NK-92 treated with Interleukin-12 subunit alpha and Interleukin-12 subunit beta, amount 100 ng/mL, for 24 hours (cell line): ENCODE measurements at places on chromosomes 6 and 20.

- no peak for DNase-seq
Observed at GRCh38 chr20:40510622-40511021, 178.4 kb downstream of the MAFB start.

GRCh38 chr6:149046822-149047246, 270.7 kb upstream of the TAB2 start:
- no peak for DNase-seq

- no peak for DNase-seq
Observed at GRCh38 chr6:129606664-129607063, 103.3 kb downstream of the ARHGAP18 start.

- DNase-seq: no peak
Observed at GRCh38 chr6:111610548-111611172, 5.0 kb upstream of the TRAF3IP2 start.

DNA sequence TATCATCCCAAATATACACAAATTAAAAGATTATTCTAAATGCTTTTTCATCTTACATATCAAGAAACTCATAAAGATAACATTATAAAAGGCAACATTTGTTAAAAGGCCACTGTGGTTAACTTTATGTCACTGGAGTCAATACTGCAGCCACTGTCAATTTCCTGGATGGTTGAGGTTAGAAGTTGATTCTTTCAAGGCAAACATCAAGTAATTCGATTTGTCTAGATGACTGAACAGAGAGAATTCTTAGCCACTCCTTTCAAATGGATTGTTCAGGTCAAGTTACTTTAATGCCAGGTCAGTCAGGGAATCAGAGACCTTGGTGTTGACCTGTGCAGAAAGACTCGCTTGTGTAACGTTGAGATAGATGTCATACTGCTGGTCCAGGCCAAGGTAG, 44.4 kb upstream of the SIM1 start:
- DNase-seq: no peak

- no peak for DNase-seq
Observed at GRCh38 chr6:138970856-138971425, 17.1 kb downstream of the REPS1 start.

DNA sequence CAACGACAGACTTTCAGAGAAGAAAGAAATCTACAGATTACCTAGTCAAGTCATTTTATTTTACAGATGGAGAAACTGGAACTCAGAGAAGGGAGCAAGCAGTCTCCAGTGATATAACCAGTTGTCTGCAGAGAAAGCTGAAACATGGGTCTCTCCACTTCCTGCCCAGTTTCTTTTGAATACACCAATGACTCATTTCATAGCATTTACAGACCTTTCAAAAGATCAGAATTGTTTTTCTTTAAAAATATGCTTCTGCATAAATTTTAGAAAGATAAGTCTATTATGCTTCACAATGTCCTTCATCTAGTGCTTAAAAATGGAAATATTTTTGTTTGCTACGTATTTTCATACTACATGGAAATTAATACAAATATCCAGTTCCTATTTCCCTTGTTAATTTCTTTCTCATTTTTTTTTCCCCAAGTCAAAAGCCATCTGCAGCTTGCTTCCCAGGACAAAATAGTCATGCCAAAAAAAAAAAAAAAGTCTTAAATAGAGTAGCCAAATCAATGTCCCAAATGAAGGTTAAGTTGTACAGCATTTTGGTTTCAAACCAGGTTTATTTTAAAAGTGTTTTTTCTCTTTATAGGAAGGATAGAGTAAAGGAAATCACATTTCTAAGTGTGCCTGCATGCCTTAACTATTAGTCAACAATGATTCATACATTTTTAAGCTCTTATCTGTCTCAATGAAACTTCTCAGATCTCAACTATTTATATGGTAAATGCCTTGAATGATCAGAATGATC, 36.9 kb downstream of the ARHGAP18 start:
- DNase-seq: no peak

DNA sequence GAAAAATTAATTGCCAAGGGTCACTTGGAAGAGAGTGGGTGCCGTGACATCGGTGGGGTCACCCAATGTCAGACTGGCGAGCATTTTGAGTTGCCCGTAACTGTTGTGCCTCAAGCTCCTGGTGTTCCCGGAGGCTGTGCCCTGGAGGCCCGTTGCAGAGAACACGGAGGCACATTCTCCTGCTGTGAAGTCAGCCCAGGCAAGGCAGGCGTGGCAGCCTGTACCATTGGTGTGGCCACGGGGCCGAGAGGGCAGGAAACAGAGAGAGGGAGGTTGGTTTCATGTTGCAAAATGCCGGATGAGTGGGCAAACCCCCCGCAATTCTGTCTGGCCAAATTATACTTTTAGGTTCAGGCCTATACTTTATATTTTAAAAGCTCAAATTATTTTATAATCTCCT, 81.2 kb downstream of the THBS2 start:
- no peak for DNase-seq

GRCh38 chr6:41921712-41921998, 356 bp downstream of the BYSL start:
- no peak for DNase-seq
